Activated CD4-positive, alpha-beta T cell treated with anti-CD3 and anti-CD28 coated beads, Interleukin-2, Interleukin-4, amounts not matched to agents 100 ng/mL and 50 ng/mL, durations not matched to agents 16 hours and 8 hours (primary cell): ENCODE measurements at places on chromosomes 11 and 22.

- DNase-seq, result no peak
Measured at GRCh38 chr11:102226702-102227490, 90.4 kb upstream of the BIRC3 start.

- no peak for DNase-seq
Measured at GRCh38 chr11:531919-532526, 3.4 kb downstream of the HRAS start.

GRCh38 chr11:36101466-36101865 is 157.6 kb downstream of the LDLRAD3 start:
- no peak for DNase-seq

DNA sequence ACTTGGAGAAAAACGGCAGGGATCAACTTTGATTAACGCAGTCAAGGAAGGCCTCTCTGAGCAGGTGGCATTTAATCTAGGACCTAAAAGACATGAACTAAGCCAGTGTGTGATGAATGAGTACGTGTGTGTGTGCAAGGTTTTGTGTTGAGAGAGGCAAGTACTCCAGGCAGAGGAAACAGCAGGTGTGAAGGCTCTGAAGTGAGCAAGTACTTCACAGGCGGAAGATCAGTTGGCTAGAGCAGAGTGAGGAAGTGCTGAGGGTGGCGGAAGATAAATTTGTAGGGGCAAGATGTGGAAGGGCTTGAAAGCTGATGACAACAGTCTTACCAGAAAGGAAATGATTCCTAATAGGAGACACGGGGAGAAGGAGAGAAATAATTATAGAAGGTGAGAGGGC is 6.8 kb downstream of the APIP start:
- no peak for DNase-seq

DNA sequence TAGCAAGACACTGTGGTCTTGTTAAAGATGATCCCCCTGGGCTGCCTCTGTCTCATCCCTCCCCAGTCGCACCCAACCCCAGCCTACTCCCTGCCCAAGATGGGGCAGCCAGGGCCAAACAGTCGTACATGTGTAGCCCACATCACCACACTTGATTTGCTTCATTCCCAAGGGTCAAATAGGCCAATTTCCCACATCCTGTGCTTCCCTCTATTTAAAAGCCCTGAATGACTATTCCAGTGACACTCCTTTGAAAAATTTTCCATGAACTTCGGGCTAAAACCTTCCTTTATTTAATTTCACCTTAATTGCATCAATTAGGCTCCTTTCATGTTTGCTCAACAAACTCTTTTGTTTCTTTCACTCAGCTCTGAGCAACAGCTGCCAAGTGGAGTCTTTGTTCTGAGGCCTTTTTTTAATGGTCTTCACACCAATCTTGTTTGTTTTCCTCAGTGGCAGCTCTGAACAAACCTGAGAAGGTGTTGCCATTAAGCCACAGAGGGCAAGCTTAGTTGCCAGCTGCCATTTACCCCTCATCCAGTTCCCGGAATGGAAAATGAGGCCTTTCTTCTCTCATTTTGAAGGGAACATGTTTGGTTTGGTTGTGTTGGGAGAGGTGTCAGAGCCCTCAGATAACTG is 126.9 kb downstream of the APIP start:
- no peak for DNase-seq

- no peak for DNase-seq
Measured at GRCh38 chr11:2825261-2825888, 60.2 kb downstream of the CDKN1C start.

DNA sequence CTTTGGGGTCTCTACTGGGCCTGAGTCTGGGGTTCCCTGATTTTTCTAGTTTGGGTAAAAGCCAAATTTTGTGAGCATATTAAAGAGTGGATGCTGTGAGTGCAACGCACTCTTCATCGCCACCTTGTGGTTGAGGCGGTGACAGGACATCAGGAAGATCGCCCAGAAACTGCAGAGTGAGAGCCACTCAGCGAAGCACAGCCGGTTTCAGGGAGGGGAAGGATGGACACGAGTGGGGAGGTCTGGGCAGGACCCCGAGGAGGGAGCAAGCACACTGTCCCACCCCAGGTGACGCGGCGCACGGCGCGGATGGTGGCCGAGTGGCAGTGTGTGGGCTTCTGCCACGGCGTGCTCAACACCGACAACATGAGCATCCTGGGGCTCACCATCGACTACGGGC is 9.1 kb downstream of the SELENOO start:
- peak; percentile 70 for DNase-seq
